Stromal cell of bone marrow (primary cell): ENCODE measurements at places on chromosomes 4 and X.

DNA sequence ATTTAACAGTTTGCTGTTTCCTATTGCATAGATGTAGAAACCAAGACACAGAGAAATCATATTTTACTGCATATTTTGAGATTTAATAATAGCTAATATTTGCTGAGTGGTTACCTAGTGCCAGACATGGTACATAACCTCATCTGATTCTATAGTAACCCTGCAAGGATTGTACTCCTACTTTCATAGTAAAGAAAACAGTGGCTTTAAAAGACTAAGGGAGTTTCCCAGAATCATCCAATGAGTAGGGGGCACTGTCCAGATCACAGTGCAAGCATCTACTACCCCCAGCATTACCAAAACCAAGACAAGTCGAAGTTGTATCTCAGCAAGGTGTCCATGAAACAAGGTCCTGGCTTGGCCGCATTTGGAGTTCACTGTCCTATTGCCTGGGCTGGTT is 224.5 kb upstream of the TENM3 start:
- no peak for DNase-seq

- peak; percentile 37 for DNase-seq
These were observed 69.6 kb downstream of the AGTR2 start for GRCh38 chrX:116239944-116240840.

DNA sequence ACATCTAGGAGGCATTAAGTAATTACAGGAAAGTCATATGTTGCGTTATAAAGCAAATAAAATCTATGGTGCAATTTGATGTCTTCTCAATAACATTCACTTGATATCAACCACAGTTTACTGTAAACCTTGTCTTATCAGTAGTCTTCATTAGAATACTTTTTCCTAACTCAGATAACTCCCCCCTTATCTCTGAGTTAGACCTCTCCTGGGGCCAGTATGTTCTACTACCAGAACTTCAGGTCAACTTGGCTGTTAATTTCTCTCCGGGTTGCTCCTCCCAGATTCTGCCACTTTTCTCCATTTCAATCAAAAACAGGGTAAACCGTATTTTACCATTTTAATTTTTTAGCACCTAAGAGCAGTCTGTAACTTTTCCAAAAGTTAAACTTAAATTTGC is 50.0 kb downstream of the KDR start:
- no peak for DNase-seq

- DNase-seq, result no peak
These were observed 25.9 kb downstream of the C4orf50 start for GRCh38 chr4:5992171-5992827.

DNA sequence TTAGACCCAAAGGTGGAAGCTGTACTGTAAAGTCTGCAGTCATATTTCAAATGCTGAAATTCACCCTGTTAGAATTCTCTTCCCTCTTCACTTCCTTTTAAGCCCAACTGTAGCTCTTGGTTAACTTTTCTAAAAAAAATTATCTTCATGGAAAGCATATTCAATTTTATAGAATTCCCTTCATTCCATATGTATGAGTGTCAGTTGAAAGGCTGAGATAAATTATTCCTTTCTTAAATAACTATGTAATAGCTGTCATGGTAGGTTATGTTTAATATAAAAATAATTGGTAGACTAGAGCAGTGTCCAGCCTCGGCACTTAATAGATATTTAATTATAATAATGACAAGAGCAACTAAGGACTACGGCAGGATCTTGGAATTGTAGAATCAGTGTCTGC is 16.8 kb upstream of the ARSH start:
- no peak for DNase-seq
